ENCODE measurements at places on chromosomes 5 and 9. TPM values are rescaled to one million over a fixed set of nuclear protein-coding genes. Genes with fewer than 3 reads are reported as not detected.

The NPR3 gene
- 15.4 TPM for total RNA-seq

The CARD9 gene
- 3.1 TPM for total RNA-seq

The PCDHAC1 gene
- under 0.01 TPM for total RNA-seq

The GFRA3 gene
- 1.9 TPM for total RNA-seq

The SMIM32 gene
- total RNA-seq = not detected

The ZNG1C gene
- total RNA-seq = 16.7 TPM

The NEURL1B gene
- 4.8 TPM for total RNA-seq

The SAP30L gene
- total RNA-seq = 11.1 TPM

The PCDHB15 gene
- 0.59 TPM for total RNA-seq

The SPATA6L gene
- total RNA-seq = 6.2 TPM

The RECK gene
- 2.1 TPM for total RNA-seq

The ARID3C gene
- 2.2 TPM for total RNA-seq

The CMBL gene
- total RNA-seq = 6.8 TPM

GRCh38 chr9:92520837-92521236, 15.0 kb downstream of the ECM2 start:
- no peak for DNase-seq

DNA sequence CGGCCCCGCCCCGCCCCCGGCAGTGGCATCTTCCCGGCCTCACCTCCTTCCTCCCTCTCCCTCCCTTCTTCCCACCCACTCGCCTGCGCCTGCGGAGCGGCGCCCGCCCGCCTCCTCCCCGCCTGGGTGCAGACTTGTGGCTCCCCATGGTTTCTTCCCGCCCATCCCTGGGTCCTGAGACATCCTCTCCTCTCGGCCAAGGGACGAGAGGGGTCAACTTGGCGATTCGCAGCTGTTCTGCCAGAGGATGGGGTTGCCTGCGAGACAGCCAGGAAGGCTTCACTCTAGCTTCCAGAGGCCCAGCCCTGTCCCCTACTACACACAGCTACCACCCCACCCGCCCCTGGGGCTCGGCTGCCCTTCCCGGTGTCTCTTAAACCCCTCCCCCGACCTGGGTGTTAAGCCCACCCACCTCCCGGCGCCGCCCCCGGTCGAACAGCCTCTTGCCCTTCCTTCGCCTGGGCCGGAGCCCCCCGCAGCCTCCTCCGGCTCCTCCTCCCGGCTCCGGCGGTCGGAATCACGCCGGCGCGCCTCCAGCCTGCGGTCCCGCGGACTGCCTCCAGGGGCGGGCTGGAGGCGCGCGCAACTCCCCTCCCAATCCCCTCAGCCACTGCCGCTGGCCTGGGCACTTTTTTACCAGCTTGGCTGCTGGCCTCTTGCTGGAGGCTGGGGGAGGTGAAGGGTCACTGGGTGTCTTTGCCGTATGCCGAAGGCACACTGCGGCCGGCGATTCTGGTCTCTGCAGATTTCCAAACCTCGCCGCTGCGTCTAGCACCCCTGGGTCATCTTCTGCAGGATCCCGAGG, 1.9 kb downstream of the JADE2 start:
- peak; percentile 75 for DNase-seq

GRCh38 chr9:131270171-131271015, 5.9 kb downstream of the FAM78A start:
- no peak for DNase-seq

GRCh38 chr9:26157411-26157810, 479.2 kb upstream of the TUSC1 start:
- DNase-seq = no peak

DNA sequence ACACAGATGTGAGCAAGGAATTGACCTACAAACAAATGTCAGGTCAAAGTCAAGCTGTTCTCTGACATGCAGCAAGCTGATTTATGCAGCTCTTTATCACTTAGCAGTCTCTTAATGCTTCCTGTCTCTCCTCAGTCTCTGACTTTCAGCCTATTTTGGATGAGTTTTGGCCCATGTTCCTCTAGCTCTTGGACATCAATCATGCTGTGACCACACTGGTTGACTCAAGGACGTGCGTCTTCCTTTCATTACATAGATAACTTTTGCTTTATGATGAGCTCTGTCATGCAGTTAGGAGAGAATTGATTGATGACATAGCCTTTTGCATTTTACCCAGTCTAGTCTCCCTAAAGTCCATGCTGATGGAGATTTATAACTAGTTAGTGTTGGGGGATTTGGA, 9.4 kb upstream of the REEP5 start:
- DNase-seq = no peak

GRCh38 chr9:131402073-131402472, 8.2 kb downstream of the PRRC2B start:
- no peak for DNase-seq

DNA sequence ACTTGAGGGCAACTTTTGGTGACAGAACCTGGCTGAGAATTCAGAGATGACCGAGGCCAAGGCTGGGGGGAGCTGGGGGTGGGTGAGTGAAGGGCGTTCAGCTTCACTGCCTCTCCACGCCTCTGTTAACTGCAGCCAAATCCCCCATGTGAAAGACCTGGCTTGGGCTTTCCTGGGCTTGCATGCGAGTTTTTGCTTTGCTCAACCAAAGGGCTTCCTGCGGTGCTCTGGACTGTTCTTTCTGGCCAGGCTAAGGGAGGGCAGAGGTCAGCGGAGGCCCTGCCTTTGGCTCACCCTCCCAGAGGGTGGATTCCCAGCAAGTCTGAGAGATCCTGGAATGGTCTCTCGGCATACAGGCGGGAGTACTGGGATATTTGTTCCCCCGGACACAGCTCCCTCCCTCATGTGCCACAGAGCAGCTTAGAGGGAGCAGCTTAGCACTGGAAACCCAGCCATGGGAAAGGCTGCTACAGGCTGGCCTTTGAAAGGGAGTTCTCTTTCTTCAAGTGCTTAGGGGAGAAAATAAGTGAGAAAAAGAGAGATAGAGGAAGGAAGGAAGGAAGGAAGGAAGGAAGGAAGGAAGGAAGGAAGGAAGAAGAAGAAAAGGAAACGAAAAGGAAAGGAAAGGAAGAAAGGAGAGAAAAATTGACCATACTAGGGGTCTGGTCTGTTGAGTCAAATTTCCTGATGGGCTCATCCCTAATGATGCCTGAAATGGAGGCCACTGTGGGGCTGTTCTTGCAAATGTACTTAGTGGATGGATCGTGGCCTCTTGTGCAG, 158.8 kb downstream of the FGF18 start:
- DNase-seq = no peak

DNA sequence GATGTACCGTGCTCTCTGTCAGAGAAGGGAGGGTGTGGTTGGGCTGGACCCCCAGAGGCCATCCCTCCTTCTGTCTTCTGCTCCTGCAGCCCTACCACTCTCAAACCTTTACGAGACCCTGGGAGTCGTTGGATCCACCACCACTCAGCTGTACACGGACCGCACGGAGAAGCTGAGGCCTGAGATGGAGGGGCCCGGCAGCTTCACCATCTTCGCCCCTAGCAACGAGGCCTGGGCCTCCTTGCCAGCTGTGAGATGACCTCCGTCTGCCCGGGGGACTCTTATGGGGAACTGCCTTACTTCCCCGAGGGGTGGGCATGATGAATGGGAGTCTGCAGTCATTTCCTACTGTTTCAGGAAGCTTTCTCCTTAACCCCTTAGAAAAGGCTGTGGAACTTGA, 17.5 kb downstream of the TGFBI start:
- no peak for DNase-seq

GRCh38 chr5:119275601-119276173, 80.1 kb upstream of the TNFAIP8 start:
- DNase-seq = no peak

GRCh38 chr5:147223343-147223742, 11.5 kb upstream of the STK32A start:
- no peak for DNase-seq

DNA sequence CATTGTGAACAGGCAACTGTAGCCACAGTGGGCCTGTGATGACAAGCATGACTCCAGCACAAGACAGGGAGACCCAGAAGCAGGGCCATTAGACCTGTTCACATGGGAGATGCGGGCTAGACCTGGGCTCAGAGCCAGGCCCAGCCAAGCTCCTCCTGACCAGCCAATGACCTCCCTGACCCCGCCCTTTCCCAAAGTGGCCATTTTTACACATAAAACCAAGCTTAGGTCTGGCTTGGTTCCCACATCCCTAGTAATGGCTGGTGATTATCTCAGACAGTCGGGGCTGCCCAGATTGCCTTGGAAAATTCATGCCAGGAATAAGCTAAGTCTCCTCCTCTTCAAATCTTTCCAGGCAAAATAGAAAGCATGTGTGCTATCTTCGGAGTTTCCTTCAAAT, 94.1 kb downstream of the FRMD3 start:
- no peak for DNase-seq

DNA sequence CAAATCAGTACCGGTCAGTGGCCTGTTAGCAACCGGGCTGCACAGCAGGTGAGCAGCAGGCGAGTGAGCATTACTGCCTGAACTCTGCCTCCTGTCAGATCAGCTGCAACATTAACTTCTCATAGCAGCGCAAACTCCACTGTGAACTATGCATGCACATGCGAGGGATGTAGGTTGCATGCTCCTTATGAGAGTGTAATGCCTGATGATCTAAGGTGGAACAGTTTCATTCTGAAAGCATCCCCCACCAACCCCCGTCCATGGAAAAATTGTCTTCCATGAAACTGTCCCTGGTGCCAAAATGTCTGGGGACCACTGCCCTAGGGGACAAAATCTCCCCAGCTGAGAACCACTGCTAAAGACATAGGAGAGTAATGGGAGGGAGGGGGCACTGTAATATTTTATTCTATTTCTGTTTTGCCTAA, 51.1 kb downstream of the P4HA2 start:
- no peak for DNase-seq

- DNase-seq = no peak
Observed at GRCh38 chr5:1853531-1853930, 29.2 kb downstream of the IRX4 start.

DNA sequence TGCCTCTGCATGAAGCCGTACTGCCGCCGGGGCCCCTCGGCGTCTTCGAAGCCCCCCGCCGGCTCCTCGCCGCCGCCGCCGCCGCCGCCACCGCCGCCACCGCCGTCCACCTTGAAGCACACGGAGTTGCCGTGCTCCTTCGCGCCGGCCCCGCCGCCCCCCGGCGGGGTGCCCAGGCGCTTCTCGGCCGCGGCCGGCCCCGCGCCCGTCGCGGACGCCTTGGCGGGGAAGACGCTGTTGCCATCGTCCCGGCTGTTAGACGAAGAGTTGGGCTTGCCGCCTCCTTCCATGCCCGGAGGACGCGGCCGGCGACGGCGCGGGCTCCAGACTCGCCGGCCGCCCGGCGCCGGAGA, 400 bp downstream of the HCN1 start:
- DNase-seq = no peak

DNA sequence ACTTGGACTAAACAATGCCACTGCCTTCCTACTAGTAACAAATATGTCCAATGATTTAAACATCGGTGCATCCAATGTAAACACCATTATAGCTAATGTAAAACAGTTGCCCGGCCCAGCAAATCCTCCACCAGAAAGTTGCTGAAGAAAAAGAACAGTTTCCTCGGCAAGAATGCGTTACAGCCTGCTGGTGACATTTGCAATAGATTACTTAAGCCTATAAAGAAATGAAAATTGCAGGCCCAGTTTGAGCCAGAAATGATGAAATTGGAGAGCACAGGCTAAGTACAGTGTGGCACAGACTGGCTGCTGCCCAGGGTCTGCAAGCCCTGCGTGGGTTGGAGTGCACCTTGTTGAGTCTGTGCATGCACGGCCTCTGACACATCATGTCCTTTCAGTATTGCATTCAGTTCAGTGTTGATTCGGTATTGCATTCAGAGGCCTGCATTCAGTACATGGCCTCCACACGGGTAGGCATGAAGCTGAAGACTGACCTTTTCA, 406.0 kb upstream of the KLF4 start:
- no peak for DNase-seq

- DNase-seq = no peak
Observed at GRCh38 chr5:86038566-86038965, 579.2 kb upstream of the COX7C start.

DNA sequence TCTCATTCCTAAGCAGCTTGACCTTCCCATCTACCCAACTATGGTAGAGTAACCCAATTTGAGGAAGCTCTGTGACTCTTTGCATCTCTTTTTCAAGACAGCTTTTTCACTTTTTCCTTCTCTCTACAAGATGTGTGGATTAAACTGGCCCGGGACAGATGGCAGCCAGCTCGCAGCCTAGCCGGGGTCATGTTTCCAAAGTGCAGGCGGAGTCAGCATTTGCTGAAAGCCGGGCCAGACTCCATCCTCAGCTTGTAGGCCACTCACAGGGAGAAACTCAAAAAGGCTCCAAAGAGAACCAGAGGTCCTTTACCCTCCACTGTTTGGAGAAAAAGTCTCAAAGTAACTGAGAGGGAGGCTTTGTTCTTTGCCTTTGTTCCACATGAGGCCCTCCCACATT, 286.8 kb upstream of the PANK3 start:
- no peak for DNase-seq

DNA sequence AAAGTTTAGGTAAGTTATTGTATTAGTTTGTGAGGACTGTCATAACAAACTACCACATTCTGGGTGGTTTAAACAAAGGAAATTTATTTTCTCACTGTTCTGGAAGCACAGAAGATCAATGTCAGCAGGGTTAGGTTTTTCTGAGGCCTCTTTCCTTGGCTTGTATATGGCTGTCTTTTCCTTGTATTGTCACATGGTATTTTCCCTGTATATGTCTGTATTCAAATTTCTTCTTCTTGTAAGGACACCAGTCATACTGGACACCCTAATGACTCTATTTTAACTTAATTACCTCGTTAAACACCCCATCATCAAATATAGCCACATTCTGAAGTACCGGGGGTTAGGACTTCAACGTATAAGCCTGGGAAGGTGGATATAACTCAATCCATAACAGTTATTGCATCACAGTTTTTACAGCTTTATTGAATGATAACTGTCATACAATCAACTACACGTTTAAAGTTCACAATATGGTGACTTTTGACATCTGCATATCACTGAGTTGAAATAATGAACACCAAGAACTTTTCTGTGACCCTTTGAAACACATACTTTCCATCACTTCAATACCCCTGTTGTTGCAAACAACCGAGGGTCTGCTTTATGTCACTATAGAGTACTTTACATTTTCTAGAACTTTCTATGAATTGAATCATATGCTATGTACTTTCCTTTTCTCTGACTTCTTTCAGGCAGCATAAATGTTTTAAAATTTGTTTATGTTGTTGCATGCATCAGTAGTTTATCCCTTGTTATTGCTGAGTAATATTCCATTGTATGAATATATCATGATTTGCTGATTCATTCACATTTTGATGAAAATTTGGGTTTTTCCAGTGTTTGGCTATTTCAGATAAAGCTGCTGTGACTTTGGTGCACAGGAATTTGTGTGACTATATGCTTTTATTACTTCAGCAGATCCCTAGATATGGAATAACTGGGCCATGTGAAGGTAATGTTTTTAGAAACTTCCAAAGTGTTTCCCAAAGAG, 48.5 kb downstream of the MTRR start:
- no peak for DNase-seq

- no peak for DNase-seq
Observed at GRCh38 chr9:98784831-98785806, 11.2 kb downstream of the ANKS6 start.

DNA sequence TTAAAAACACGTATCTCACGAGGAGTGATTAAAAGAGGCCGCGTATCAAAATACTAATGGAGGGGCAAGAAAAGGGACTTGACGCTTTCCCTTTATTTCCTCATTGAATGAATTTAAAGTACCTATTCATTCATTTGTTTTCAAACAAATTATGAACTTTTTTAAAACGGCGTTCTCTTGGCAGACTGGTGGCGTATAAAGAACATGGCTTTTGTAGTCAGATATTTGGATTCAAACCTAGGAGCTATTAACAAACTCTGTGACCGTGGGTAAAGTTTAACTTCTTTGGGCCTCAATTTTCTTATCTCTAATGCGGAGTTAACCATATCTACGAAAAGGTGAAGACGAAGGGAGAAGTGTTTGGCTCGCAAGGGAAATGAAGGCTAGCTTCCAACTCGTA, 876 bp downstream of the CAAP1 start:
- no peak for DNase-seq

GRCh38 chr9:112604790-112605189, 113.1 kb downstream of the INIP start:
- no peak for DNase-seq
